ENCODE measurements at places on chromosomes 12 and 14.

- DNase-seq: no peak
Measured at GRCh38 chr14:75662966-75663365, 1.9 kb downstream of the TTLL5 start.

- DNase-seq: no peak
Measured at GRCh38 chr14:77674931-77675330, 32.9 kb downstream of the ALKBH1 start.

DNA sequence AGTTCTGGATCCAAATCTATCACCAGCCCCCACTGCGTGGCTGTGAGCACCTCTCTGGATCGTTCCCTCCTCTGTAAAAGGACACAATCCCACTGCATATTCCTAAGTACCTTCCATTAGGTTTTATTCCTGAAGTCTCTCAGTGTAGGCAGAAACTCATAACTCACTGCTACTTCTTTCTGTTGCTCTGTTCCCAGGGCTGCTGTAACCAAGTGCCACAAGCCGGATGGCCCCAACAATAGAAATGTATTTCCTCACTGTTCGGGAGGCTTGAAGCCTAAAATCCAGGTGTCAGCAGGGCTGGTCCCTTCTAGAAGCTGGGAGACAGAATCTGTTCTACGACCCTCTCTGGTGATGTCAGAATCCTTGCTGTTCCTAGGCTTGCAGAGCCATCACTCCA, 24.9 kb downstream of the FOXN3 start:
- DNase-seq: no peak

DNA sequence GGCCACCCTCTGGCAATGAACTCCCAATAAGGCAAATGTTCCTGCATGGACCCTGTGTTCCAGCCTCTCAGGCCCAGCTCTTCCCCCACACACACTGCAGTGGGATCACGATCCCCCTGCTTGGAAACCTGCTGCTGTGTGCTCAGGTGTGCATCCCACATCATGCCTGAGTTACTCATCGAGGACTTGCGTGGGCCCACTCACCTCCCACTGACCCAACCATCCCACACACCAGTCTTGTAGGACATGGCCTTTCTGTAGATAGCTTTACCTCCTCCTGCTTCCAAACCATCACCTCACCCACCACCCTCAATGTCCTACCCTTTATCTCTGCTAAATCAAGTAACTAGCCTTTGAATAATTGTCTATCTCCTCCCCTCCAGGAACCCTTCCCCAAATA, 24.6 kb downstream of the NPC2 start:
- no peak for DNase-seq

DNA sequence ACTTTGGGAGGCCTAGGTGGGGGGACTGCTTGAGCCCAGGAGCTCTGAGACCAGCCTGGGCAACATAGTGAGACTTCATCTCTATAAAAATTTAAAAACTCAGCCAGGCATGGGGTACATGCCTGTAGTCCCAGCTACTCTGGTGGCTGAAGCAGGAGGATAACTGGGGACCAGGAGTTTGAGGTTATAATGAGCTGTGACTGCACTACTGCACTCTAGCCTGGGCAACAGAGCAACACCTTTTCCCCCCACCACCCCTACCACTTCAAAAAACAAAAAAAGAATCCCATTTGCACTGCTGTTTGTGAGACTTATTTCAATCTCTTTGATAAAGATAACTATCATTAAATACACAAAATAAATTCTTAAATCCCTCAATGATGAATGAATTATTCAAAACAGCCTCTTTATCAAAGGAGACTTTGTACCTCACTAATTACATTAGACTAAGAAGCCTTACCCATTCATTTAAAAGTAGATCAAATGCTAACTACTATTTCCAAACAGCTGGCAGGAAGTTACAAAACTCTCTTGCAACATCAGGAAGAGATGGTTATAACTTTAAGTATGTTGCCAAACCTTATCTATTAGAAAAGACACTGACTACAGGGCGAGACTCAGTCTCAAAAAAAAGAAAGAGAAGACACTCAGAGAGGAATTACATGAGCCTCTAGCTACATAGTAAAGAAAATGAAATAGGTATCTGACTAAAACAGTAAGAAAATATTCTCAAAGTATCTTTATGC, 14.7 kb downstream of the BLTP3B start:
- DNase-seq: peak; percentile 32

DNA sequence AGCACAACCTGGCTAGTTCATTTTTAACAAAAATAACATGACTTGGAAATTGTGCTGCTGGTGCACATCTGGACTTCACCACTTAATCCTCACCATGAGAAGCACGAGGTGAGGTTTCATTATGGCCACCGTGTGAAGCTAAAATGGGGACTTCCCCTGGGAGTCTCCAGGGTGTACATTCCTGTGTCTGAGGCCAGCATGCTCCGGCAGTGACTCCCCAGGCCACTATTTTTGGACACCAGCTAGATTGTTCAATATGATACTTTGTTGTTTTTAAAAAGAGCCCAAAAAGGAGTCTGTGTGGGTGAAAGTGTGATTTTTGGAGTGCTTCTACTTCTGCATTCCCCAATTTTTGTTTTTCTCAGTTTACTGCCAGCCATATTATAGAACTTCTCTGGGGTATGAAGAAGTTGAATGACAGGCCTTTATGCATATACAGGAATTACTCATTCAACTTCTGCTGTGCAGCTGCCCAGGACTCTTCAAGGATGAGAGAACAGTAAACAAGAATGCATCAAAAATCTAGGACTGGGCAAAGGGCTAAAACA, 16.9 kb upstream of the AICDA start:
- peak; percentile 38 for DNase-seq

GRCh38 chr12:114826244-114826643, 142.3 kb upstream of the TBX3 start:
- no peak for DNase-seq

DNA sequence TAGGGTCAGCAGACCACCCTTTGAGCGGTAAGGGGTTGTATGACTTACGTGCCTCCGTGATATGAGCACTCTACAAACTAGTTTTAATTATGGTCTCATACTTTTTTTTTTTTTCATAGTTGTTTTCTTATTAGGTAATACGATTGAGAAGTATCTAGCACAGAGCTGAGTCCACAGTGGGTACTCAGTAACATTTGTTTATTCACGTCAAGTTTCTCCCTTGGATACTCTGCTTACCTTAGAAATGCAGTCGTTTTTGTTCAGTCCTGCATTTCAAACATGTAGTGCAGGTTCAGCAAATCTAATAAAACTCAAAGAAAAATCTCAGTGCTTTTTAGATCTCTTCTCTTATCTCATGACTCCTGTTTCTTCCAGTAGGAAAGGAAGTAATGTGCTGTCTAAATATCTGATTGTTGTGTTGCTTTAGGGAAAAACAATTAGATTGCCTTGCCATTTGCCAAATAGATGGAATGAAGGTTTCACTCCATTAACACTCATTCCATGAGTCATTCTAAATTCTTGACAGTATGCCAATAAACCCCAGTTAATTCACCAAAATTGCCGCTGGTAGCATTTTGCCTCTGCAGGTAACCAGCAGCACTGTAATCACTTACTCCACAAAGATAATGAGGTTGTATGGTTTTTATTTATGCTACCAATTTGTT, 118.9 kb downstream of the PTCSC3 start:
- DNase-seq: peak; percentile 63

DNA sequence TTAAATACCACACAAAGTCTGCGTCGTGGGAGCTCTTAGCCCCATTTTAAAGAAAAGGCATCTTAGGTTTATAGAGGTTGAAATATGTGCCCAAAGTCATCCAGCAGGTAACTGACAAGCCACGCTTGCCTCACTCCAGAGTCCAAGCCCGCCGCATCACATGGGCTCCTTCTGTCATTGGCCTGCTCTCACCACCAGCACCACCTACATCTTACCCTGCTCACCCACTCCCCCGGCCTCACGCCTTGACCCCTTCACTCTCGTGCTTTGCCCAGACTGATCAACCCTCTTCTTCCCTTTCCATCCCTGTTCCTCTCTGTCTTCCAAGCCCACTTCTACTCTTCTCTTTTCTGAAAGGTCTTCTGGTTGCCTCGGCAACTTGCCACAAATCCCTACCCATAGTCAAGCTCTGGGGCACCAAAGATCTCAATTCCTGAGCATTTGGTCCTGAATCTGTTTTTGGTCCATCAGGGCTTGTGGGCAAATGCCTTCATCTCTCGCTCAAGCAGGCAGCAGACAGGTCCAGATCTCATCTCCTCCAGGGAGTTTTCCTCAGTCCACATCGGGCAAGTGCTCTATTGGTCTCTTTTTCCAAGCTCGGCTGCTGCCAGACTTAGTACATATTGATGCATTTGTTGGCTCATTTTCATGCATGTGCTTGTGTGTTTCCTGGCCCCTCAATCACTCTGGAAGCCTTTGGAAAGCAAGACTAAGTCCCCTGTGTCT, 3.5 kb upstream of the KRT1 start:
- no peak for DNase-seq

GRCh38 chr14:100816950-100817901, 8.7 kb upstream of the MEG3 start:
- DNase-seq: no peak

GRCh38 chr12:23847857-23848256, 101.6 kb downstream of the SOX5 start:
- no peak for DNase-seq

- DNase-seq: peak; percentile 49
Measured at GRCh38 chr12:47556261-47557030, 149.4 kb downstream of the RPAP3 start.

GRCh38 chr12:10361084-10361483, 28.8 kb downstream of the KLRK1 start:
- DNase-seq: peak; percentile 92

- no peak for DNase-seq
Measured at GRCh38 chr14:68702135-68702534, 90.7 kb downstream of the ZFP36L1 start.

DNA sequence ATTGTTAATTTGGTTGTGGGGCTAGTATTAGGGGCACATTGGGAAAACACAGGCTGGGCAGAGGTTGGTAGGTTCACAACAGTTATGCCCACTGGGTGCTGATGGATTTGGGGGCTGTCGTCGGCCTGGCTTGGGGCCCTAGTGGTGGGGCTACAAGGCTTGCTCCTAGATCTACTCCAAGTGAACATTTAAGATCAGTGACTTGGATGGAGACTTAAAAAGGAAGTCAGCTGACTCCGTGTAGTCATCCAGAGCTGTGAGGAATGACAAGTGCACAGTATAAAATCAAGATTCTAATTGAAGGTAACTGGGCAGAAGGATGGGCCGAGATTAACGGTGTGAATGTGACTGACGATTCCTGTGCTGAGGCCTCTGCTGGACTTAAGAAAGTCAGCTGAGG, 12.8 kb upstream of the NR4A1 start:
- no peak for DNase-seq

DNA sequence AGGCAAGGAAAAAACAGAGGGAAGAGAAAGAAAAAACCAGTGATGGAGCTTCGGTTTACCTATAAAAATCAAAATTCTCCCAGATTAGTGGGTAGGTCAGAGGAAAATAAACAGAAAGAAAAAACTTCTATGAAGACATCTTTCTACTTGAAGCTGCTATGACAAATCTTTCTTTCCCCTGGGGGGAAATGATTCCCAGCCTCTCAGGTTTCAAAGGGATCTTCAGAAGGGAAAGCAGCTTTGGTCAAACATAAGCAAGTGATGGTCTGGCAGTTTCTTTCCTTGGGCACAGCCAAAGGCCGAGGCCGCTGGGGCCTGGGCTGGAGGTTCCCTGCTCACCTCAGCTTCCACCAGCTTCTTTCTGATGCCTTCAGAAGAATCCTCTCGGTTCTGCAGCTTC, 104.5 kb downstream of the PRKAB1 start:
- DNase-seq: no peak

DNA sequence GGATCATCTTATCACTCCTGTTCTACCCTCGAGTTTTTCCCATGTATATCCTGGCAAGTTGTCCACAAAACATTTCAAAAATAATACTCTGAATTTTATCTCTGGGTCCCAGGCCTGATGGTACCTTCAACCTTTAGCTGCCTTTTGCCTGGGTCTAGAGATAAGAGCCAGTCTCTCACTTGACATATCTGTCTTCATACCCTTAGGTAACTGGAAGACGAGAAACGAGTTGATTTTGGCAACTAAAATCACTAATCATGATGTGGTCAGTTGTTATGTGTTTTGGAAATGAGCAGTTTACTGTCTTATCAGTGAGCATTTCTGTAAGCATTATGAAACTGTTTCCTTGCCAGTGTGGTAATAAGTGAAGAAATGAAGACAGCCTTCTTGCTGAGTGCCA, 6.3 kb downstream of the RNF10 start:
- no peak for DNase-seq

GRCh38 chr14:99134516-99135046, 137.4 kb downstream of the BCL11B start:
- DNase-seq: no peak

- DNase-seq: no peak
Measured at GRCh38 chr12:4567073-4567881, 5.3 kb downstream of the DYRK4 start.

DNA sequence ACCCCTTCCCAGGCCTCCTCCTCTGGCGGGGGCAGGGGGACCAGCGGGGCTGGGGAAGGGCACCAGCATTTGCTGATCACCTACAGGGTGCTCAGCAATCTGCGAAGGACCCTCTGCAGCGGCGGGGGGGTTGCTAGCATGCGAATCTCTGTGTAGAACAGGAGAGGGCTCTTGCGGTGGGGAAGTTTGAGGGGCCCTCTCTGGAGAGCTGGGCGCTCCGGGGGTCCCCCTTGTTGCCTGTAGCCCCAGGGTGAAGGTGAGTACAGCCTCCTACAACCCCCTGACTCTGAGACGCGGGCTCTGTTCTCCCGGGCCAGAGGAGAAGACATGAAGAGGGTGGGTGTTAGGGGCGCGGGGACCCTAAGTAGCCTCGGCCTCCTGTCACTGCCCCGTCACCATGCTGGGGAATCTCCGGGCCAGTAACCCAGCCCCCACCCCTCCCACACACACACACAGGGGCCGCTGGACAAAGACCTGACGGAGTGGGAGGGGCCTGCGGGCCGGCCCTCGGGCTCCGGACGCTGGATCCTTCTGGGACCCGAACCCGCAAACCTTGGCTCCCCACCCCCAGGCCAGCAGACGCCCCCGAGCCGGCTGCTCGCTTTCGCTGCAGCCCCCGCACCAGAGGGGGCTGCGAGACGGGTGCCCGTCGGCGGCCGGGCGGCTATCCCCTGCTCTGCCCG, 734 bp downstream of the FIGNL2 start:
- no peak for DNase-seq

GRCh38 chr14:44107156-44107555, 399.9 kb downstream of the FSCB start:
- no peak for DNase-seq

DNA sequence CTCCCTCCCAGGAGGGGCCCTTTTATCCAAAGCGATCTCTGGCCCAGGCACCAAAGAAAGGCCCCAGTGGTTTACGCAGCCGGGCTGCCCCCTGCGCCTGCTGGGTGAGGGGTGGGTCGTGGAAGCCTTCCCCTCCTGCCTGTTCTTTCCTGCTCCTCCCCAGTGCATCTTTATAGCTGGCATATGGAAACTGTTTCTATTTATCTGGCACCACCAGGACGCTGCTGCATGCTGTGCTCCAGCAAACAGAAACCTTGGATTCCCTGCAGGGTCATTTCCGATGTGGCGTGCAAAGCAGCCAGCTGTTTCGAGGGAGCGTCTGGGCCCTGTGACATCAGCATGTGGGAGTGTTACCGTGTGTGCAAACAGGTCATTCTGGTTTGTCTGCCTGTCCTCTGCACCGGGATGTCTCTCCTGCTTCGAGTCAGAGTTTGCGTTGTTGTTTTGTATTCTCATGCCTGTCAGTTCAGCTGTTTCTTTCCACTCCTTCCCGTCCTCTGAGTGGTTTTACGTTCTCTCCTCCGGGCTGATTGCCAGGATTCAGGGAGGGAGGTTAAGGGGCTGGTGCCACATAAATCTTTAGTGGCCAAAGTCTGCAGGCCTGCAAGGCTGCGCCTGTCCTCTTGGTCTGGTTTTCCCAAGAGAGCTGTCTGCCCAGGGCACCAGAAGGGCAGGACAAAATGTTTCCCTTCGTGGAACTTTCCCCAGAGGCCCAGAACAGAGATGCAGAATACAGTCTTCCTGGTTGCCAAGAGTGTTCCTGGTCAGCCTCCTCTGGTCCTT, 24.6 kb downstream of the TPCN1 start:
- DNase-seq: peak; percentile 97

Data from foreskin keratinocyte (primary cell).